ENCODE measurements at places on chromosomes 7 and 10.

GRCh38 chr7:972676-973309, 2.6 kb downstream of the COX19 start:
- DNase-seq: no peak

GRCh38 chr7:32079510-32079909, 9.3 kb upstream of the PDE1C start:
- no peak for DNase-seq

- DNase-seq: no peak
These were observed 240.7 kb downstream of the ANK3 start for GRCh38 chr10:60149003-60149402.

DNA sequence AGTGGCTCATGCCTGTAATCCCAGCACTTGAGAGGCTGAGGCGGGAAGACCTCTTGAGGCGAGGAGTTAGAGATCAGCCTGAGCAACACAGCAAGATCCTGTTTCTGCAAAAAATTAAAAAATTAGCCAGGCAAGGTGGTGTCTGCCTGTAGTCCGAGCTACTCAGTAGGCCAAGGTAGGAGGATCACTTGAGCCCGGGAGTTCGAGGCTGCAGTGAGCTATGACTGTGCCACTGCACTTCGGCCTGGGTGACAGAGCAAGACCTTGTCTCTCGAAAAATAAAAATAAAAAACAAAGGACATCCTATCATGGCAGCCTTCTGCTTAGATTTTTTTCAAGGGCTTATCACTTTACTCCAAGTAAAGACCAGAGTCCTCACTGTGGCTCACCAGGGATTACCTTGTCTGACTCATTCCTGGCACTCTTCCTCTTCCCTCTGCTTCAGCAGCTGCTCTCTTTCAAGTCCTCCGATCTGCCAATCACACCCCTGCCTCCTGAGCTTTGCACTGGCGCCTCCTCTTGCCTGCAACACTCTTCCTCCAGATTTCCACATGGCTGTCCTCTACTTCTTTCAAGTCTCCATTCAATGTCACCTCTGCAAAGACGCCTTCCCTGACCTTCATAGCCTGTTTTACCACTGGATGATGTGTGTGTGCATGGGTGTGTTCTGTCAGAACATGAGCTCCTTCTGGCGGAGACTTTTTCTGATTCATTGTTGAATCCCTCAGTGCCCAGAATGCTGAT, 7.7 kb downstream of the PRTFDC1 start:
- peak; percentile 87 for DNase-seq

DNA sequence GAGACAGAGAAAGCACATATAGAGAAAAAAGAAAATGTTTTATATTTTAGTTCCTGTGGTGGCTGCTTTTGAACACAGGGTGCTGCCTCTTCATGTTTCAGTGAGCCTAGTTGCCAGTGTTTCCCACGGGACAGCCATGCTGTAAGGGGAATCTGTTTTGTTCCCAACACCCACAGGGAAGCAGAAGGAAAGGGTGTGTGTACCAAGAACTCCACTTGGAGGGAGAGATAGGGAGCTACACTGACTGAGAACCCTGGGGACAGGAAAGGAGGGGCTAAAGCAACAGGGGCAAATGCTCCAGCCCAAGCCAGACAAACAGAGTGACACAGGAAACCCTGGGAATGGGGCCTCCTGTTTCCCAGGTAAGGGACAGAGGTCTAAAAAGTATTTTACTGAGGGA, 40.2 kb downstream of the FRMPD2 start:
- DNase-seq: no peak

GRCh38 chr7:115976651-115977050, 53.9 kb downstream of the TFEC start:
- DNase-seq: no peak

- no peak for DNase-seq
These were observed 59.9 kb downstream of the ELMO1 start for GRCh38 chr7:37388811-37389210.

- no peak for DNase-seq
These were observed 4.3 kb downstream of the PDCD4 start for GRCh38 chr10:110876000-110876399.

GRCh38 chr7:3911685-3912084, 610.6 kb downstream of the SDK1 start:
- no peak for DNase-seq

DNA sequence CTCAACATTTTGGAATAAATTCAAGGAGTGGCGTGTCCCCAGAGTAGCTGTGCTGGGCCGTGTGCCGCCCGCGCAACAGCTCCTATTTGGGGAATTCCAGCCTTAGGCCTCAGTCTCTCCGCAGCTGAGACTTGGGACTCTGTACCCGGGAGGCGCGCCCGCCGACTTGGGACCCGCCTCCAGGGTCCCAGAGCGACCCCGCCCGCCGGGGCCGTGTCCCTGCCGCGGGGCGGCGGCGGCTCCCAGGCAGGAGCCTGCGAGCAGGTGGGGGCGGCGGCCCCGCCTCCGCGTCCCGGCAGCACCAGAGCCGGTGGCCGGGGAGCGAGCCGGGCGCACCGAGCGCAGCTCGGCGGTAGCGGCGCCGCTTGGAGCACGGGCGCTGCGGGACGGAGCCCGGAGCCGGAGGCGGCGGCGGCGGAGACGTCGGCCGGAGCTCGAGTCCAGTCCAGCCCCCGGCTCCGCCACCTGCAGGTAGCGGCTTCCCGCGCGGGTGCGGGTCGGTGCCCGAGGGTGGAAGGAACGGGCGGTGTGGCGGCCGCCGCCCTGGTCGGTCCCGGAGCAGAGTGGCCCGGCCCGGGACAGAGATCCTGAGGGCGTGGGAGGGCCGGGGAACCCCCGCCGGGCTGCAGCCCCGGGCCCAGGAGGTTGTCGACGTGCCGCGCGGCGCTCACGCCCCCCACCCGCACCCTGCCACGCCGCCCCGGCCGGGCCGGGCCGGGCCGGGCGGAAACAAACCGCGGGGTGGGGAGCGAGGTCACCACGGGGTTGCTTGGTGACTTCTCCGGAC, at the start of gene WIPF3:
Gene WIPF3, plus strand, starts transcription at position 301 of the 787 bp plus-strand sequence. CDS start 28,217 bp downstream, outside the sequence.
- DNase-seq: no peak

GRCh38 chr7:44062180-44062902, 3.0 kb downstream of the PGAM2 start:
- no peak for DNase-seq

GRCh38 chr7:142153400-142153799, 41.9 kb downstream of the MGAM2 start:
- DNase-seq: peak; percentile 49

DNA sequence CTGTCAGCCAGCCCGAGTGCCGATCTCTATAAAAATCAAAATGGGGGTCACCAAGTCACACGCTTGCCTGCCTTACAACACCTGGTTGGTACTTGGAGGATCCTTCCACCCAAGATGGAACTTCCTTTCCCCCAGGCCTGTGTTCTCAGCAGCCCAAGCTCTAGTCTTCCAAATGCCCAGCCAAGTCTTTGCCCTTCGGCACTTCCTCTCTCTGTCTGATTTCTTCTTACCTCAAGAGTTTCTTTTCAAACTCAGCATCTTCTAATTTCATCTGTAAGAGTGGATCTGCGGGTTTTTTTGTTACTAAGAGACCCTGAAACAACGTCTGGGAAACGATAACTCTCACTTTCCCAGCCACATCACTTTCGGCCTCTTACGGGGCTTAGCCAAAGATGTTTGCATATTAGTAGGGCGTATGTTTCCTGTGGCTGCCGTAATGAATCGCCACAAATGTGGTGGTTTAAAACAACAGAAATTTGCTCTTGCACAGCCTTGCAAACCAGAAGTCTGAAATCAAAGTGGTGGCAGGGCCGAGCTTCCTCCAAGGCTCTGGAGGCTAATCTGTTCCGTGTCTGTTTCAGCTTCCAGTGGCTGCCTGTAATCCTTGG, 219.9 kb downstream of the TCF7L2 start:
- no peak for DNase-seq

DNA sequence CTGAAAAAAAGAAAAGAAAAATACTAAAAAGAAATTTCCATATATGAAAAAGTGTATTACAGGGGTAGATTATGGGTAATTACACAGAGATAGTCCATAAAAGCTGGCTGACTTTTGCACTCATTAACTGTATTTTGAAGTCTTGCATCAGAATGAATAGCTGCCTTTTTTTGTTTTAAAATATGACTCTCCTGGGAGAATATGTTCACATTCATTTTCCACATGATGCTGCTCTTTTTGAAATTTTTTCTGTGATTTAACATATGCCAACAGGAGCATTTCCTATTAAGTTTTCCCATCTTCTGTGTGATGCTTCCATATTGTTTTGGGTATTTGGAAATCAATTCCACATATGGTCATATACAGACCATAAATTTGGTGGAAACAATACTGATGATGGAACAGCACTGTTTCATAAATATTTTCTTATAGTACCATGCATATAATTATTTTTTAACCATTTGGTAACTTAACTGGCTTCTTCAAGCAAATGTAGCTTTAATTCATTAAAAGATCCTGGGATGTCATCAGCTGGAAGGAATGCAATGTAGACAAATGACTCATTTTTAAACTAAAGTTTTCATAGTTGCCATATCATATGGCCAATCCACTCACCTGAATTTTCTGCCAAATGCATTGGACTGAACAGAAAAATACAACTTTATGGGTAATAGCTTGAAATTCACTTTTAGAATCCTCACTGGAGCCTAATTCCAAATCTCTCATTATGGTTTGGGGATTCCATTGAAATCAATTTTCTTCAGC, 313.9 kb upstream of the GLI3 start:
- no peak for DNase-seq

- no peak for DNase-seq
These were observed 42.3 kb downstream of the ARID5B start for GRCh38 chr10:61943674-61944378.

- DNase-seq: no peak
These were observed 165.7 kb downstream of the C7orf25 start for GRCh38 chr7:42746214-42746613.

DNA sequence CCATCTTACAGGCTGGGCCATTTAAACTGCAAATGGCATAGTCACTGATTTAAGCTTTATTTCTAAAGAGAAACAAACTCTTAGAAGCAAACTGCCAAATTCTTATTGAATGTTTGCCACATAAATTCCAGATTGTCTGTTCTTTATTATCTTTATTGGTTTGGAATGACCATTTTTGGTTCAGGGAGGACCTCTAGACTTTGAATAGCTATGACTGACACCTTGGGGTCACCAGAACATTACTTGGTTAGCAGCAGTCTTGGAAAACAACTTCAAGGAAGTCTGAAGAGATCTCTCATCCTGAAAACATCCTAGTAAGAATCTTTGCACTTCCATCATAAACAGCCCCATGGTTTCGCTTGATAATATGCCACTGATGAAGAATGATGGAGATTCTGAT, 197.1 kb downstream of the SUGCT start:
- DNase-seq: no peak

DNA sequence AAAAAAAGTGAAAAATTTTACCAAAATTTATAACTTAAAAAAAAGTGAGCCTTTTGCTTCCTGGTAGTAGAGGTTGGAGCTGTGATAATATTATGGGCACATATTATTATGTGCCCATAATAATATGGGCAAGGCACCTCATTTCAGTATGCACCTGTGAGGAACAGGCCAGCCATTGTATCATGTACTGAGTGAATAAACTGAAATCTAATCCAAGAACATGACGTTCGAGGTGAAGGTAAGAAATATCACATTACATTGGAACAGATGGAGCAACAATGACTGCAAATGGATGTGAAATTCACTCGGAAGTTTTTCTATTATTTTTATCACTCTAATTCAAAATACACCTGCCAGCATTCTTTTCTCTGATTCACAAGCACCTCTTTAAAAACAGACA, 216.0 kb downstream of the KLF6 start:
- no peak for DNase-seq

GRCh38 chr10:11548768-11549099, 62.7 kb downstream of the USP6NL start:
- no peak for DNase-seq

DNA sequence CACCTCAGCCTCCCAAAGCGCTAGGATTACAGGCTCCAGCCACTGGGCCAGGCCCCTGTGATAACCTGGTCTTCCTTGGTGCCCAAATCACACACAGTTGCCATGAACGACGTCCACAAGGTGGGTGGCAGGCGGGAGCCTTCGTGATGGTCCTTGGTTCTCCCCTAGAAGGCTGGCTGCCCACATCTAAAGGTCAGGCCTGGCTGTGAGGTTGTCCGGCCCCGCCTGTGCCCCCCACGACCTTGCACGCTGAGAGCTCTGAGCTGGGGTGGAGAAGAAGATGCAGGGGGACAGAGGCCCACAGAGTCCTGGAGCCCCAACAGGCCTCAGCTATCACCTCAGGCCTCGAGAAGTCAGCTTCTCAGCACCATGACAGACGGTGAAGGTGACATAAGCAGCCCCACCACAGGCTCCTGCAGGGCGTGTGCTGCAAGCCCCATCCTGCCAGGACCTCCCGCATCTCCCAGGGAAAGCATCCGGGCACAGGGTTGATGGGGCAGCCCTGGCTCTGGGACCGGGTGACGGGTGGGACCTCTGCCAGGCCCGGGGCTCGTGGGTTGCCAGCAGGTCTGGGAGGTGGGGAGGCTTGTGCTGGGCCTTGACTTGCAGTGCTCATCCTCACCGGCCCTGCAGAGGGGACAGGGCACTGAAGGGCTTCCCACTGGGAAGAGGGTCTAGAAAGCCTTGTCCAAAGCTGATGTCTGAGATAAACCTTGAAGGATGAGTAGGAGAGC, 217.4 kb downstream of the WDR37 start:
- no peak for DNase-seq

All from Peyer's patch (tissue), 4 donors.